Activated CD4-positive, alpha-beta memory T cell treated with anti-CD3 and anti-CD28 coated beads, Interleukin-2, amount 10 ng/mL, durations not matched to agents 7 days and 5 days (primary cell): ENCODE measurements at places on chromosomes 5 and 9. TPM values are rescaled to one million over a fixed set of nuclear protein-coding genes. Genes with fewer than 3 reads are reported as not detected.

Gene SPATA31A5
- total RNA-seq = not detected

Gene SPINK7
- not detected for total RNA-seq

Gene IL4
- 12.6 TPM for total RNA-seq

Gene SPARC
- not detected for total RNA-seq

Gene ECM2
- not detected for total RNA-seq

Gene ELOVL7
- total RNA-seq = 1.1 TPM

DNA sequence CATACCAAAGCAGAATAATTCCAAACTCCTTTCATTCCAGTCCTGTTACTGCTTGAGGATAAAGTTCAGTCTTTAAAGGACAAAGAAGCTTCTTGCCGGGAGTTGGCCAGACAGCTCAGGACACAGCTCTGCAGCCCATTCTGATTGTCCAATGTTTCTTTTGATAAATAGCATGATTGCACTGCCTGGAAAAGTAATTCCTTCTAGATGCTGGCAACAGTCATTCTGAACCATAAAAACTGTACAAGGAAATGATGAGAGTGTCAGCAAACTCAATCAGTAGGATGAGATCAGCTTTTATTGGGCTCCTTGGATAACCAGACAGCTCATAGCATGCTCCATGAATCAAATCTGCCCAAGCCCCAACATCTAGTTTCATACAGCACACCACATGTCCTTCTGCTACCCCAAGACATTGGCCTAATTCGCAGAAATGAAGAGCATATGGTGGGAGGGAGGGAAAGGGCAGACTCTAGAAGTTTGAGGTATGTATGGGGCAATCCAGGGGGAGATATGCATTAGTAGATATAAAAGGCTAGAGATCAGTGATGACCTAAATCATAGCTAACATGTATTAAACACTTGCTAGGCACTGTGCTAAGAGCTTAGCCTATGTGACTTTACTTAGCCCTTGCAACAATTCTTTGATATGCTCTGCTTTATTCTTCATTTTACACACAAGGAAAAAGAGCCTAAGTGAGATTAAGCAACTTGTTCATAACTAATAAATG, 219.9 kb upstream of the NREP start:
- no peak for DNase-seq

DNA sequence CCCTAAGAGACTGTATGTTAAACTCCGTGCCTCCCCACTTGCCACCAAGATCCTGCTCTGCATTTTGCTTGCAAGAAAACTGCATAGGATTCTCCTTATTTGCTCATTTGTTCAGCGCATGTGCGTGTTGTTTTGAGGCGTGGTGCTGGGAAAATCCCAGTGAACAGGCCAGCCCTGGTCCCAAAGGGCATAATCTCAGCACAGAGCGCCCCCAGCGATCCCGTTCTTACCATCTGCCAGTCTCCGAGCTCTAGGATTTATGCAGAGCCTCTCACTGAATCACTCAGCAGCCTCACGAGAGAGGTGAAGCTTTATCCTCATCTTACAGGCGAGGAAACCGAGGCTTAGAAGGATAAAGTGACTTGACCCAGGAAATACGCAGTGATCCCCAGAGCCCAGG, 11.5 kb downstream of the PRRX2 start:
- no peak for DNase-seq

DNA sequence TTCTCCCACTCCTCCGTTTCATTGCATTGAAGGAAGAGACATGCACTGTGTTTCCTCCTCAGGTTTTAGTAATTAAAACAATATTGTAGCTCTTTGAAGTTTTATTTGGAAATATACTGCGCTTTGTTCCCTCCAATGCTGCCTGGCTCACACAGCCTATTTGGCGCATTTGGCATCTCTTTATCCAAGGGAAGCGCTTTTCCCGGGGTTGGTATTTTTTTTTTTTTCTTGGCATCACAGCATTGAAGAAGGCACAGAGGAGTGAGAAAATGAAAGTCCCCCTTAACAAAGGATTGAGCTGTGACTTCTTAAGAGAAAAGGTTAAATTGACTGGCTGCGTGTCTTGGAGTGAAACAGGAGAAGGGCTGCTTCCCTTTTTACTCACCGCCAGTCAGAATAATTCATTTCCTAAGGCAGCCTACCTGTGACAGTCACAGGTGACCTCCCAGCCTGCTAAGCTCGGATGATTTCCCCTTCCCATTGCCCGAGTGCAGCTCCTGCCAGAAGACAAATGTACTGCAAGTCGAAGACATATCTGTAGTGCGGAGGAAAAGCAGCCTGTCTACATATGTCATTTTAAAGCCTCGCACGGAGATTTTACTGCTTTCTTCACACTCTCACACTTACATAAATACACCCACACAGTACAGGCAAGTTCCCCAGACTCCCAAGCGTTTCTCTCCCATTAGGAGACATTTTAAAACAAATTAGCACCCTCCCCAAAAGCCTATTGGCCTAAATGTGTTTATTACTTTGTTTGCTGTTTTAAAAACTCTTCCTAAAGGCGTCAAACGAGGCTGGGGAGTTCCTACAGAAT, 665.5 kb upstream of the ZNF608 start:
- no peak for DNase-seq

DNA sequence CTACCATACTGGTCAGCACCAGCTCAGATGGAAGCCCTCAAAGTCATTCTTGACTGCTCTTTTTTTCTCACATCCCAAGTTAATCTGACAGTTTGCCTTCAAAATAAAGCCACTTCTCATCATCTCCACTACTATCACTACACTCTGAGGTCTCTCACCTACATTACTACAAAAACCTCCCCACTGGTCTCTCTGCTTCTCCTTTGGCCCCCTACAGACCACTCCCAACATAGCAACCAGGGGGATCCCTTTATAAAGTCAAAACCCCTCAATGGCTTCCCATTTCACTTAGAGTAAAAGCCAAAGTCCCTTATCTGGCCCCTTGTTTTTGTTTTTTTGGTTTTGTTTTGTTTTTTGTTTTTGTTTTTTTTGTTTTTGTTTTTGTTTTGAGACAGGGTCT, 4.6 kb downstream of the ARAP3 start:
- no peak for DNase-seq

GRCh38 chr9:136225748-136226679, 19.6 kb downstream of the QSOX2 start:
- DNase-seq = peak; percentile 77

DNA sequence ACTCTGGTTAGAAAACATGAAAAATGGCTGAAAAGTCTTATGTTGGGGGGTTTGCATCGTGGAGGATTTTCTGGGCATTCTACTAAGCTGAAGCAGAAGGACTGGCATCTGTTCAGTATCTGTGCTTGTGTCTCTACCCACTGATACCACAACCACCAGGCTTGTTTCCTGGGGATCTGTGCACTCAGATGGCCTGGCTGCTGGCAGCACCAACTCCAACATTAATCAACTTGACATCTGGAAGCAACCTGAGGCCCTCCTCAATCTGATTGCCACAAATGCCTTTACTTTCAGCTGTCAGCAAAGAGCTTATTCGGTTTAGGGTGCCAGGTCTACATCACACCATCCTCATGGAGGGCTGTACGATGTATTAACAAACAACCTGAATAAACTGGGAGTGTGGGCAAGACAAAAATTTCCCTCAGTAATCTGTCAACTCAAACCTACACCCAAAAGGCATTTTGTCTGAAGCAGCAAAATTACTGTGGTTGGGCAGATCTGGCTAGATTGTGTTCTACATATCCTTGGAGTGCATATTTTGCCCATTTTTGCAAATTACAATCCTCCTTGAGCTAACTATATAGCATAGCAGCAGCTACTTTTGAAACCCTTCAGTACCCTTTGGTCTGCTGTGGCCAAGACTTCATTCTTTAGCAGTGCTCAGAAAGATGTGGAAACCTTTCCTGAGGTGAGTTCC, 74.6 kb downstream of the FOXD1 start:
- DNase-seq = no peak

GRCh38 chr9:125137200-125137599, 6.1 kb downstream of the SCAI start:
- DNase-seq = no peak

- no peak for DNase-seq
These were observed 86.5 kb downstream of the HMCN2 start for GRCh38 chr9:130352081-130352480.

DNA sequence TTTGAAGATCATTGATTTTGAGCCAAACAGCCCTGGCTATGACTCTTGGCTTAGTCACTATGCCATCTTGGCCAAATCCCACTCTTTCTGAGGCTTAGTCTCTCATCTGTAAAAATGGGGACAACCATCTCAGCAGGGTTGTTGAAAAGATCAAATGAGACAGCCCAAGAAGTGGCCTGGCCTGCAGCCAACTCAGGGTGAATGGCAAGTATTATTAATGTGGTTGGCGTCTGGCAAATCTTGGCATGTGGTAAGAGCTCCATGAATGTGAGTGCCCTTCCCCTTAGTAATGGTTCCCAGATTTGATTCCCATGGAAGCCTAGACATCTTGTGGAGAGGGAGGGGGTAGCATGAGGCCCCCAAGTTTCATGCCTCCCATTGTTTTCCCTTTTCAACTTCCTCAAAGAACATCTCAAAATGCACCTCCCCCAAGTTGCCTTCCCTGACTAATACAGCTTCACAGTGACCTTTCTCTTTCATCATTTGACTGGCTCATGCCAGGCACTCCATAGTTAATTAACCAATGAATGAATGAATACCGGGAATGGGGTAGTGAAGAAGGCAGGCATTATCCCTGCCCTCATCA, 11.8 kb upstream of the TGFBI start:
- no peak for DNase-seq

- no peak for DNase-seq
These were observed 21.1 kb downstream of the GFPT2 start for GRCh38 chr5:180332051-180332517.

GRCh38 chr9:94867281-94867841, 140.9 kb downstream of the AOPEP start:
- no peak for DNase-seq
